ENCODE measurements at places on chromosomes 11 and 22. TPM values are rescaled to one million over a fixed set of nuclear protein-coding genes. Genes with fewer than 3 reads are reported as not detected.

- DNase-seq = no peak
Observed at GRCh38 chr11:115409691-115410220, 94.5 kb downstream of the CADM1 start.

DNA sequence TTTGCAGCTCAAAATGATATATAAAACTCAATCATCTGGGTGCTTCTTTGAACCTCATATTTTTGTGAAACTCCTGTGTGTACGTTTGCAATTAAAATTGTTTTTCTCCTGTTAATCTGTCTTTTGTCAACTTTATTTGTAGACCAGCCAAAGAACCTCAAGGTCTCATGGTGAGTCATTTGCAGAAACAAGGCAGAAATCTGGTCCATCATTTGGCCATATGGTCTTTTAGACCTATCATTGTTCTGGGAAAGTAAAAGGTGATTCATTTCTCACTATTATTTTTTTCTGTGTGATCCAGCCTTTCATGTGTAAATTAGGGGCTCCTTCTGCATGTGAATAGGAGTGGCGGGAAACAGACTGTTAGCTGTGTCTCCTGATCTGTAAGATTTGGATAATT is 399.1 kb upstream of the DDI1 start:
- no peak for DNase-seq

GRCh38 chr22:41799486-41800347 is 762 bp upstream of the CCDC134 start:
- DNase-seq = no peak

DNA sequence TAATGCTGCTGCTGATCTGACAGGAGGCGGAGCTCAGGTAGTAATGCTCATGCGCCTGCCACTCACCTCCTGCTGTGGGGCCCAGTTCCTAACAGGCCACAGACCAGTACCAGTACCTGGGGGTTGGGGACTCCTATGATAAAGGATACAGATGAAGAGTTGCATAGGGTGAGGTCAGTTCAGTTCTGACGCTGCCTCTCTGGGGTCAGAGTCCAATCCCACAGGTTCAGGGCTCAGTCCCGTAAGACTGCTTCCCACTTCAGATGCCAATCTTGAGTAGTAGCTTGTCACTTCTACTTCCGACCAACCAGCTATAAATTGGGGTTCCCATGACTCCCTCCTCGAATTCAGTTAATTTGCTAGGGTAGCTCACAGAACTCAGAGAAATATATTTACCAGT is 8.6 kb downstream of the ASRGL1 start:
- no peak for DNase-seq

DNA sequence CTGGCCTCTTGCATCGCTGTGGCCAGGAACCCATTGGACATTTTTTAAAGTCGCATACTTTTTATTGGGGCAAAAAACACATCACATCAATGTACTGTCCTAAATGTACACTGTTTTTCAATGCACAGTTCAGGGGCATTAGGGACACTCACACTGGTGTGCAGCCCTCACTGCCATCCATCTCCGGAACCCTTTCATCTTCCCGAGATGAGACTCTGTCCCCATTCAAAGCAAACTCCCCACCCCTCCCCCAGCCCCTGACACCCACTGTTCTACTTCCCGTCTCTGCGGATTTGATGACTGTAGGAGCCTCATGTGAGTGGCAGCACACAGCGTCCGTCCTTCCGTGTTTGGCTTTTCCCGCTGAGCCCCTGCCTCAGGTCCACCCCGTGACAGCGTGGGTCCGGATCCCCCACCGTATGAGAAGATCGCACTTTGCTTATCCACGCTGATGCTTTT is 41.8 kb upstream of the TH start:
- DNase-seq = no peak

GRCh38 chr11:8296872-8297271 is 33.2 kb upstream of the LMO1 start:
- DNase-seq = no peak

DNA sequence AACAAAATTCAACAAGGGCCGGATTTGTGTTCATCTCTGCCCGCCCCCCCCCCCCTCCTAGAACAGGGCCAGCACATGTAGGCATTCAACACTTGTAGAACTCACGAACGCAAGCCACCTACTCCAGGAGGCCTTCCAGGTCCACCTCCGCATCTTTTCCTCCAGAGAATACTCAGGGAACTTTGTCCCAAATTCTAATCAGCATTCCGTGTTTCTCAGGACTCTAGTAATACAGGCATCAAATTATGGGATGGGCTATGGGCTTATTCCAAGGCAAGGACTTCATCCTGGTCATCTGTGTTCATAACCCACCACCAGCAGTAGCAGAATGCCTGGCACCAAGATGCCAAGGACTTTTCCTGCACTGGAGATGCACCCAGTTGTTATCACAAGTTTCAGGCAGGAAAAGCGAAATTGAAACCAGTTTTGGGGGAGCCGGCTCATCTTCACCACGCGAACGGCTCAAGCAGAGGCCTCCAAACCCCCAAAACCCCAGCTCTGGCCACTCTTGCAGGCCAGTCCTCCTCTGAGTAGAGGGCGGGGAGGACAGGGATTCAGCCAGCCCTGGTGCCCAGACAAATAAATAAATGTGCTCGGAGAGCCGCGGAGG is 462 bp downstream of the UBE2L6 start:
- no peak for DNase-seq

DNA sequence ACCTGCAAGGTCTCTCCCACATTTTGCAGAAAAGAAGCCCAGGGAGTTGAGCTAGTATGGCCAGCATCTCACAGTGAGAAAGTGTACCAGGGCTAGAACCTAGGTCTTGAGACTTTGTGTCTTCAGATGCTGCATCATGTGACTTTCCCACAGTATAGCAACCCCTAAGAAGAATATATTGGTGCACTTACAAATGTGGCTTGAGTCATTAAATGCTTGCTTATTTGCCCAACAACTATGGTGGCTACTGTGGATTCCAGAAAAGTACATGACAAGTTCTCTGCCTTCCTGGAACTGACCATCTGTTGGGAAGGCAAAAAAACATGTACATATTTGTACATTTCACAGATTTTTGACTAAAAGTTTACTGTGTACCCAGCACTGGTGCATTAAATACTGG is 55.0 kb downstream of the POLD3 start:
- DNase-seq = no peak

DNA sequence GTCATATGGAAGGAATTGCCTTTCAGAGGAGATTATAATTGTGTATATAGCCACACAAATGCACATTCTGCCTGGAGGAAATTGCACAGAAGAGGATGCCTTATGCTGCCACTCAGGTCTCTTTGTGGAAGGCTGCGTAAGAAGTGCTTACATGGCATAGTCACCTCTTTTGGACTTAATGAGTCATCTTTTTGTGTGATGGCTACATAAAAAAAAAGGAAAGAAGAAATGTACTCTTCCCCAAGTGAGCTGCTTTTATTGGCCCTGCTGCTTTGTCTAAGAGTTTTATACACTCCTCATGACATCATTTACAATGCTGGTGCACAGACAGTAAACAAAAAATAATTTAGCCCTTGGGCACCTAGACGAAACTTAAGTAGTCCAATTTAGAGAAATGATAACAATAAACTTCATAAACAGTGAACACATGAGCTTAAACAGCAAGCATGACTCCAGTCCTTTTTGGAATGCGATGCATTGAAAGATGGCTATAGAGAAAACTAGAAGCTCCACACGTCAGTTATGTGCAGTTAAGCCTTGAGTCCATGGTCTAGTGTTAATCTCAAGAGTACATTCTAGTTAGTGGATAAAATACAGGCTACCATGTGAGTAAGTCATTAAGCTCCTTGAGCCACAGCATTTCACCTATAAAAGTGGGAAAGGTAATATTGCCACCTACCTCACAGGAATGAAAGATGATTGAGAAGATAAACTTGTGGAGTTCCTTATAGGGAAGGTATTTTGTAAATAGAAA is 12.0 kb downstream of the CSTPP1 start:
- DNase-seq = peak; percentile 54

GRCh38 chr22:26460202-26460601 is 23.4 kb downstream of the HPS4 start:
- no peak for DNase-seq

DNA sequence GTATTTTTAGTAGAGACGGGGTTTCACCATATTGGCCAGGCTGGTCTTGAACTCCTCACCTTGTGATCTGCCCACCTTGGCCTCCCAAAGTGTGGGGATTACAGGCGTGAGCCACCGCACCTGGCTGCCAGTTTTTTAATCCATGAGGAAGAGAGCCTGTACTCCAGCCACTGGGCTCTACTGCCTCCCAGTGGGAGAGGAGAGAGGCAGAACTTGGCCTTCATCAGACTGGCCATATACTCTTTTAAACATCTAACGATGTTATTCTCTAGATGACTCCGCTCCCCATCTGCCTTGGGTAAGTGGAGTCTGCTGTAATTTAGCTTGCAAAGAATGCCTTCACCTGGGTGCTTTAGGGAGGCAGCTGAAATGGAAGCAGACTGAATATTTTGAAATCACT is 34.6 kb downstream of the SLC6A5 start:
- DNase-seq = no peak

DNA sequence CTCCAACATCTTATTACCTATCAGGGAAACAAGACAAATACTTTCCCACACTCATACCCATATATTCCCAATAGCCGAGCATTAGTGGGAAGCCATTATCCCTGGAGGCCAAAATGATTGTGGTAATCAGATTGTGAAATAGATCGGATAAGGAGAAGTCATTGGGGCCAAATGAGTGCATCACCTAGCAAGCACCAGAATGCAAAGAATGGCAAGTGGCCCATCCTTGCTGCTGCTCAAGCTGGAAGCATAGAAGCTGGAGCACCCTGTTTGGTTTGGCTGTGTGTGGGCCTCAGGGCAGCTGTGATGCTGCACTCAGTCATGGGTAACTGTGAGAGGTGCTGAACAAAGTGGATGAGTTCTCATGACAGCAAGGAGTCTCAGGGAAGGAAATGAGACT is 18.7 kb upstream of the DBX1 start:
- DNase-seq = no peak

- DNase-seq = no peak
Observed at GRCh38 chr22:46009730-46010129, 32.8 kb upstream of the WNT7B start.

DNA sequence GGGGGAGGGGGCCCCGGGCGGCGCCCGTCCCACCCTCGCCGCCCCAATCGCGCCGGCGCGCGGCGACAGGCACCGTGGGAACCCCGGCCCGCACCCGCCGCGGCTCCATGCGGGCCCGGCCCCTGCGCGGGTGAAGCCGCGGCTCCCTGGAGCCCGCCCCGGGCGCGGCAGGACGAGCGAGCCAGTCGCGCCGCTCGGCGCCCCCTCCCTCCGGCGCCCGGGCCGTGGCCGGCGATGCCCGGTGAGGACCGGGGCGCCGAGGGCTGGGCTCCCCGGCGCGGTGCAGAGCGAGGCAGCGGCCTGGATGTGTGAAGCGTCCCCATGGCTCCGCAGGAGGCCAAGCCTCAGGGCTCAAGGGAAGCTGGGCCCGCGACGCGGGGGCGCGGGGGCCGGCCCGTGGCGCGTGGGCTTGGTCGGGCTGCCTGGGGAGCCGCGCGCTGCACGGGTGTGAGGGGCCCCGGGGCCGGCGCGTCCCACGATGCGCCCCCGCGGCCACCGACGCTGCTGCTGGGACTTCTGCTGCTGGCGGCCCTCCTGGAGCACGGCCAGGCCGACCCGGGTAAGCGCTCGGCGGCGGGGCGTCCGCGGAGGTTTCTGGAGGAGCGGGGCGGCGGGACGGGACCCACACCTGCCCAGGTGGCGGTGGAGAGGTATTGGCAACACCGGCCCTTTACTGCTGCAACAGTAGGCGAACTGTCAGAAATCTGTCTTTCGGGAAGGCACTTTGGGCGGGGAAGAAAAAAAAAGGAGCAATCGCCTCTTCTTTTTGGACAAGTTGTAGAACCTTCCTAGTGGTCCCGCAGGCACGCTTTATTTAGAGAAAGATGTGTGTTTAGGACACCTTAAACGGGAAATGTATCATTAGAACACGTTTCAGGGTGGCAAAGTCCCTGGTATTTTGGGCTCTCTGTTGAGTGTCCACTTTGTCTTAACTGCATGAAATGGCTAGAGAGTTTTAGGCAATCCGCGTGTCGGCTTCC is 119.4 kb downstream of the HIPK3 start:
- DNase-seq = no peak

DNA sequence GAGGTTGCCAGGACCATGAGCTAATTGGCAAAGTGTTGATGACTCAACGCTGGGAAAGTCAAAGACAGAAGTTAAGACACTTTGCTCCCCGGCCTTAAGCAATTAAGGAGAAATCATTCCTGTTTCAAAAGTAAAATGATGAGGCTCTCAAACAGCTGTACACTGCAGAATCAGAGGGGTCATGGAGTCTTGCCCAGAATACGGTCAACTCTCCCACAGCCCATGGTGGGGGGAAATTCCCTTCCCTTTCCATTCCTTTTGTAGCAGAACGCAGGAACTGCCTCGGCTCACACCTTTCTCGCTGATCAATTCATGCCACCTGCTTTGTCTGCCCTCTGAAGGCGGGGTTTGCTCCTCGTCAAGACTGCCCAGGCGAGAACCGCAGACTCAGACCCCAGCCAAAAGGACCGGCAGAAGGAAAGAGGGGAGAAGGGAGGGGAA is 52.8 kb downstream of the MN1 start:
- no peak for DNase-seq

DNA sequence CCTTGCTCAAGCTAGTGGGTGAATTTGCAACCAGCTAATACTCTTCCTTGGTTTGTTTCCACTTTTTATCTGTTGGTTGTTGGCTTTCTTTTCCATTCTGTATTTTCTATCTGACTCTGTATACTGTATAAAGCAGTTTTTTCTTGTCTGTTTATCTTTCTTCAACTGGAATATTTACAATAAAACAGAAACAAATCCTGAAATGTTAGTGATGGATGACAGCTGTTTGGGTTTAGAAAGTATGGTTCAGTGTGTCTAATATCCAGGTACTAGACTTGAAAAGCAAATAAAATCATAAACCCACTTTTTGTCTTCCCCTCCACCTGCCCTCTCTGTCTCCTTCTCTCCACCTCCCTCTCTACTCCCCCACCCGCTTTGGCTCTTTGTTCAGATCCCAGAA is 35.3 kb upstream of the TBCEL start:
- no peak for DNase-seq

DNA sequence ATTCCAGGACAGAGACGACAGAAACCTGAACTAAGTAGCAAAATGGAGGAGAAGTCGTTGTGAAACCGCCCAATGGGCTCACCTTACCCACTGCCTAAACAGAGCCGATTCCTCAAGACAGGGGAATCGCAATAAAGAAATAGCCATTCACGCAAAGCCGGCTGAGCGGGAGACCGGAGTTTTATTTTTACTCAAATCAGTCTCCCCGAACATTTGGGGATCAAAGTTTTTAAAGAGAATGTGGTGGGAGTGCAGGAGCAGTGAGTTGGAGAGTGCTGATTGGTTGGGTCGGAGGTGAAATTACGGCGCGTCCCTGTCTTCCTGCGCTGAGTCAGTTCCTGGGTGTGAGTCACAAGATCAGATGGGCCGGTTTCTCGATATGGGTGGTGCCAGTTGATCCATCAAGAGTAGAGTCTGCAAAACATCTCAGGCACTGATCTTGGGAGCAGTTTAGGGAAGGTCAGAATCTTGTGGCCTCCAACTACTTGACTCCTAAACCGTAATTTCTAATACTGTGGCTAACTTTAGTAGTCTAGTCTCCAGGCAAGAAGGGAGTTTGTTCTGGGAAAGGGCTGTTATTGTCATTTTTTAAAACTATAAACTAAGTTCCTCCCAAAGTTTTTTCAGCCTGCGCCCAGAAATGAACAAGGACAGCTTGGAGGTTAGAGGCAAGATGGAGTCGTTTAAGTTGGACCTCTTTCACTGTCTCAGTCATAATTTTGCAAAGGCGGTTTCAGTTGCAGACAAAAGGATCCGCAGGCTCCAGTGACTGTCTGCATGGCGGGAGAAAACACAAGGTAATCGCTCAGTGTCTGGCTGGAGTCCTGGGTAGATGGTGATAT is 34.1 kb downstream of the OR4D9 start:
- no peak for DNase-seq

MMP7 gene
- total RNA-seq = 333 TPM

ZNF74 gene
- 23.5 TPM for total RNA-seq

NLRX1 gene
- 15.0 TPM for total RNA-seq

CTSF gene
- 21.0 TPM for total RNA-seq

CNGA4 gene
- 0.14 TPM for total RNA-seq

Data from kidney epithelial cell (primary cell).